ENCODE measurements at places on chromosomes 1 and 21.
A peak's percentile ranks its signal among the peaks of the same experiment; 100 is the strongest.

DNA sequence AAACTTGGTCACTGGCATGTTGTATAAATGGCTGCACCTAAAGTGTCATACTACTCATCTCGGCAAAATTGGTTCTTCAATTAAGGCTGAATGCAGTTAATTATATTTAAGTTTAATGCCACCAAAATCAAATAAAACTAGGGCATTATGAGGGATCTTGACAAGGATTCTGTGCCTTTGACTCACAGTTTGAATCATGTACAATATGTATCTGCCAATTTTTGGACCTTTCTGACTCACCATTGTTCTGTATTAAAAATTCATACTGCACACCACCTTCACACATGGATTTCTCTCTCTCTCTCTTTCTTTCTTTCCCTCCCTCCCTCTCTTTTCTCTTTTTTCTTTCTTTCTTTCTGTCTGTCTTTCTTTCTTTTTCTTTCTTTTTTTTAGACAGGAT is 14.1 kb upstream of the STXBP3 start:
- no peak for DNase-seq

GRCh38 chr21:34536820-34537219 is 24.8 kb upstream of the KCNE1 start:
- DNase-seq, result no peak

- no peak for DNase-seq
Measured at GRCh38 chr1:193806079-193807048, 620.0 kb upstream of the B3GALT2 start.

DNA sequence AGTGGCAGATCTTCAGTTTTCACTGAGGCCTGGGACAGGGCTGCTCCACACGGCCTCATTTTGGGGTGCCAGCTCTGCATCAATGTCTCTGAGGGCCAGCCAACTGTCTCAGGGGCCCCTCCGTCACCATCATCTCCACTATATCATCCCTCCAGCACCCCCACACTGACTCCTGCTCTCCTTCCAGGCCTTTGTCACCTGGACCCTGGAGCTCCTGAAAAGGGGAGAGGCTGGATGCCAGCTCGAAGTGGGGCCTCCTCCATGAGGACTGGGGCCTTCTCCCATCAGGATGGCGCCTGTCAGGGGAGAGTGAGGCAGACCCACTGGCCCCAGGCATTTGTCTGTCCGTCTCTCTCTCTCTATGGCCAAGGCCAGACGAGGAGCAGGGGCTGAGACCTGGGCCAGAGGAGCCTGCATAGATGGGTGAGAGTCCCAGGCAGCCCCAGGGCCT is 44.7 kb upstream of the LRP8 start:
- DNase-seq, result no peak

DNA sequence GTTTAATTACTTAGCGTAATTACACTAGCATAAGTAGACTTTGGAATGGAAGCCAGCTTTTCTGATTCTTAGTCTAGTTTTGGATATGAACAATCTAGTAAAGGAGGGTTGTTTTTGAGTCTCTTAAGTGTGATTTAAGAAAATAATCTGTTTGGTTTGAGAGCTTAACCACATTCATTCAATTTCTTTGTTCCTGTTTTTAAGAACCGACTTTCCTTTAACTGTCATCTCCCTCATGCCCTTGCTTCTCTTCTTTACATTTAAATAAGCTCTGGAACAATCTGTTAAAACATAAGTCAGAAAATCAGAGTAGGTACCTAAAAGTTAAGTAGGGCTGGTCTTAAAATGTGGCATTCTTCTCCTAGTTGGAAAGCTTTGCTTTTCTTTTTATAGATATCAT is 27.7 kb downstream of the CDC42 start:
- no peak for DNase-seq

DNA sequence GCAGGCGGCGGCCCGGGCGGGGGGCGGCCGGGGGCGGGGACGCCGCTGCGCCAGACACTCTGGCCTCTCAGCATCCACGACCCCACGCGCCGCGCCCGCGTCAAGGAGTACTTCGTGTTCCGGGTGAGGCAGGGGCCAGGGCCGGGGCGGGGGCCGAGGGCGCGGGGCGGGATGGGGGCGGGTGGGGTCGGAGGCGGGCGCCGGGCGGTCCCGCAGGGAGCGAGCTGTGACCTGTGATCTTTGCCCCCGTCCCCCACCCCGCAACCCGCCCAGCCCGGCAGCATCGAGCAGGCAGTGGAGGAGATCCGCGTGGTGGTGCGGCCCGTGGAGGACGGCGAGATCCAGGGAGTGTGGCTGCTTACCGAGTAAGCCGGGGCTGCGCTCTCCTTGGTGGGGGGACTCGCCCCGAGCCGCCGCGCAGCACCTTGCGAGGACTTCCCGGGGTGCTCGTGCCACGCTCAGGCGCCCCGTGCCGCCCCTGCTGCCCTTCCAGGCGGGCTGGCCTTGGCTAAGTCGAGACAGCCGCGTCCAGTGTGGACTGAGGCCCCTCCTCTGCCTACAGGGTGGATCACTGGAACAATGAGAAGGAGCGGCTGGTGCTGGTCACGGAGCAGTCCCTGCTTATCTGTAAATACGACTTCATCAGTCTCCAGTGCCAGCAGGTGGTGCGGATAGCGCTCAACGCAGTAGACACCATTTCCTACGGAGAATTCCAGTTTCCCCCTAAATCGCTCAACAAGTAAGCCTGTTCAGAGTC is 514 bp downstream of the TPRG1L start:
- DNase-seq, result no peak

DNA sequence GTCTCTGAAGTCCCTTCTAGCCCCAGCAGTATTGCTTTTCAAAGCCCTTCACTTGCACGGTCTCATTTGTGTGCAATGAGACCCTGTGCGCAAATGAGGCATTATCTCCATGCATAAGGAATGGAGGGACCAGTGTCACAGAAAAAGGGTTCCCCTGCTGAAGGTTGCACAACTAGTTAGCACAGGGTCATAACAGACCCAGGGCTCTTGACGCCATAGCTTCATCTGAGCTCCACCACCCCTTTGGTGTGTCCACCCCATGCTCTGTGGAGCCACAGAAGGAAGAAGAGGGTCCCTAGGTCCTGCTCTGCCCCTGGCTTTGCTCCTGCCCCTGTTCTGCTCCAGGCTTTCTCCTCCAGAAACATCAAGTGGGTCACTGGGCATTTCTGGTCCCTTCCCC is 12.6 kb downstream of the SH2D2A start:
- DNase-seq, result no peak

- no peak for DNase-seq
Measured at GRCh38 chr1:212042436-212042835, 6.9 kb downstream of the DTL start.

DNA sequence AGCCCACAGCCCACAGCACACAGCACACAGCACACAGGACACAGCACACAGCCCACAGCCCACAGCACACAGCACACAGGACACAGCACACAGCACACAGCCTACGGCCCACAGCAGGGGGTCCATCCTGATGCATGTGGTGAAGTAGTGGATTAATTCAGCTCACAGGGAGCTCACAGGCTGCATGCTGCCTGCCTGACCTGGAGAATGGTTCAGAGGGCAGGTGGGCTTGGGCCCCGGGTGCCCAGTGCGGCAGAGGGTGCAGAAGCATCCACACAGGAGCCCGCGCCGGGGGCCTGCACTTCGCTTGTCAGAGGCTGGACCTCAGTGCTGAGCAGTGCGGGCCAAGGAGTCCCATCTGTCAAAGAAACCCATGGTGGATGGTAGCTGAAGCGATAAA is 21.1 kb upstream of the AJAP1 start:
- DNase-seq, result no peak

DNA sequence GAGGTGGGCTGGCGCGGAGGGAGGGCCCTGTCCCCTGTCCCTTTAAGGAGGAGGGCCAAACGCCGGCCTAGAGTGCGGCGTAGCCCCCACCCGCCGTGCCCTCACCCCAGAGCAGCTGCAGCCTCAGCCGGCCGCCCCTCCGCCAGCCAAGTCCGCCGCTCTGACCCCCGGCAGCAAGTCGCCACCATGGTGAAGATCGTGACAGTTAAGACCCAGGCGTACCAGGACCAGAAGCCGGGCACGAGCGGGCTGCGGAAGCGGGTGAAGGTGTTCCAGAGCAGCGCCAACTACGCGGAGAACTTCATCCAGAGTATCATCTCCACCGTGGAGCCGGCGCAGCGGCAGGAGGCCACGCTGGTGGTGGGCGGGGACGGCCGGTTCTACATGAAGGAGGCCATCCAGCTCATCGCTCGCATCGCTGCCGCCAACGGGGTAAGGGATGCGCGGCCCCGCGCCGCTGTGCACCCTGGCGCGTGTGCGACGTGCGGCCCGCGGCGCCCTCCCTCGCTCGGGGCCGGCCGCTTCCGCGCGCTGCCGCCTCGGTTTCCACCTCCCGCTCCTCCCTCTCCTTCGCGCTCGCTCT is at the start of gene PGM1:
Gene PGM1 (plus strand): TSS at position 109 of the 583 bp plus-strand sequence. CDS start 78 bp downstream, at position 187.
- peak; percentile 52 for DNase-seq

Data from GM19239 (cell line).